ENCODE measurements at places on chromosomes 11 and 22.

- peak; percentile 81 for DNase-seq
Observed at GRCh38 chr22:35631597-35631996, 14.5 kb upstream of the MB start.

DNA sequence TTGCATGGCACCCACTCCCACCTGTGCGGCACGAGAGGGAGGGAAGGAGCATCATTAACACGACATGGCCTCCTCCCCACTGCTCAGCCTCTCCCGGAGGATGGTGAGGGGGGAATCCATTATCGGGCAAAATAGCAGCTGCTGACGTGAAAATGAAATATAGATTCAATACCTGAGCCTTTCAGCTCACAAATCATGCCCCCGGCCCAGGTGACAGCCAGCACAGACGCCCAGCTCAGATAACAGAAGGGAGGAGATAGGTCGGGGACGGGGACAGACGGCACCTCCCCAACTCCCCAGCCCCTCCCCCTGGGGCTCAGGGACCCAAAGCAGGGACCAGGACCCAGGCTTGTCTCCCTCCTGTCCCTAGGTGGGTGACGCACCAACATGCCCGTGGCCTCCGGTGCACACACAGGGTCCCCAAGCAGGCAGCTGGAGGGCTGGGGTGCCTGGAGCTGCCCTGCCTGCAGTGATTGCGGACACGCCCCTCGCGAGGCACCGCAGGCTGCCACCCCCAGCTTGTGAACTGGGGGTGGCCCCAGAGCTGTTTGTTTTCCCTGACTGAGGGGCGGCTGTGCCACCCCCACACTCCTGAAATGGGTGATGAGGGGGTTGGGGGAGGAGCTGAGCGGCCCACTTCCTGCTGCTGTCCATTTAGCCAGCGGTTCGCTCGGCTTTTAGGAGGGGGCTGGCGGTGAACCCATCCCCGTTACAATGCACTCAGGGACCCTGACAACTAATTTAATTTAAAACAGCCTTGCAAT is 31.7 kb downstream of the FLRT1 start:
- no peak for DNase-seq

DNA sequence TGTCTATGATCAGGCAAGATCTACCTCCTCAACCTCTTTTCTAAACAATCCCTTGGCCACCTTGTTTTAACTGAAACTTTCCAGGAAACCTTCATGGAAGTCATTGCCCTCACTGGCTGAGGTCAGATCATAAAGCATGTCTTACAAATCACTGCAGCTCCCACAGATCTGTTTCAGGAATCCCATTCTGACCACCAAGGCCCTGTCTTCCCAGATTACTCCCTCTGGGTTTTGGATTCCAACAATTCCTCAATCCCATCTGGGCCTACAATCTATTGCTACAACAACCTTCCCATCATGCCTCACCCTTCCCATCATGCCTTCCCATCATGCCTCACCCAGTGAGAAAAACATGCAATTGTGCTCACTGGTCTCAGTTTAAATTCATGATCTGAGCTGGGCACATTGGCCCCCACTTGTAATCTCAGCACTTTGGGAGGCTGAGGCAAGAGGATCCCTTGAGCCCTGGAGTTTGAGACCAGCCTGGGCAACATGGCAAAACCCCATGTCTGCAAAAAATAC is 15.9 kb downstream of the ADAMTS15 start:
- no peak for DNase-seq

GRCh38 chr11:102527684-102528083 is 2.9 kb downstream of the MMP7 start:
- no peak for DNase-seq

GRCh38 chr11:1497600-1497999 is 11.0 kb upstream of the MOB2 start:
- DNase-seq, result no peak
